ENCODE measurements at places on chromosomes 2 and 18. TPM values are rescaled to one million over a fixed set of nuclear protein-coding genes. Genes with fewer than 3 reads are reported as not detected.

DNA sequence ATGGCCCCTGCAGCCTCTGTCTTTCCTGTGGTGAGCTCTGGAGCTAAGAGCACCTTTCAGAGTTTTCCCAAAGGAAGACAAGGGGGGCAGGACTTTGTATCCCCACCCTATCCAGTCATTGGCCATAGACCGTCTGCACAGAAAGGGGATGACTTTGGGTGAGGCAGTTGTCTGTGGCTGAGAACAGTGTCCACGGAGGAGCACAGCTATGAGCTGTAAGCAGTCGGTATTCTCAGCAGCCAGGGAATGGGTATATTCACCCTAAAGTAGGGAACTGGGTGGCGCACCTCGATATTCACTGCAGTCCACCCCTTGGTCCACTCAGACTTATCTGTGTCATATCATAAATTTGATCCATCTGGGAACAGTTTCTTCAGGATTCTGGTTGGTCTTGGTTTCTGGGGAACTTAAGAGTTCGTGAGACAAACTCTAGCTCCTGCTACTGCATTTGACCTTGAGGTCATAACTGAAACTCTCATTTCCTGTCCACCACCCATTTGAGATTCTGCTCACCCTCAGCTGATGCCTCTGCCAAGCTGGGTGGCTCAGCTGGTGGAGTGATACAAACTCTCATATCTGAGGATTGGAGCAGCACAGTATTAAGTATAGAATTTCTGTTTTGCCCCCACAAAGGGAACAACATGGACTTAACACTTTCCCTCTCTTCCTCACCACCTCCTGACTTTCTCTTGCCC lies 45.2 kb upstream of the SCG2 start:
- no peak for DNase-seq

- DNase-seq: peak; percentile 88
Observed at GRCh38 chr18:74499633-74500032, 3.5 kb downstream of the CNDP2 start.

GRCh38 chr2:222499226-222499625 lies 74.9 kb downstream of the SGPP2 start:
- DNase-seq: no peak

DNA sequence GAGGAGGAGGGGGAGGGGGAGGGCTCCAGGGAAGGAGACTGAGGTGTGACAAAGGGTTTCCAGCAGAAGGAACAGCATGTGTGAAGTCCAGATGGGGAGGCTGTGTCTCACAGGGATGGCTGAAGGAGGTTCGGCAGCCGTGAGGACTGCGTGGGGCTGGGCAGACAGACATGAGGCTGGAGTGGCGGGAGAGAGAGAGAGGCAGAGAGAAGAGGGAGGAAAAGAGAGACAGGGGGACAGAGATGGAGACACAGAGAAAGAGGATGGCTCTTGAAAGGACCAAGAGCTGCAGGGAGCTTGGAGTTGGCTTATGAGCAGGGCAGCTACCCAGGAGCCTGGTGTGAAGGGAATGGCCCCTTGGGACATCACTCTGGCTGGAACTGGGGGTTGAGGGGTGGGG lies 138.9 kb upstream of the ASB18 start:
- no peak for DNase-seq

- no peak for DNase-seq
Observed at GRCh38 chr2:206700156-206700555, 18.0 kb downstream of the DYTN start.

GRCh38 chr2:122032264-122032645 lies 276.8 kb downstream of the TSN start:
- no peak for DNase-seq

GRCh38 chr2:170717991-170718589 lies 3.0 kb downstream of the SP5 start:
- no peak for DNase-seq

GRCh38 chr18:55863391-55863706 lies 275.4 kb upstream of the TCF4 start:
- DNase-seq: no peak

GRCh38 chr2:119852214-119852613 lies 92.5 kb downstream of the PTPN4 start:
- no peak for DNase-seq

- DNase-seq: no peak
Observed at GRCh38 chr2:8264981-8265380, 416.9 kb upstream of the ID2 start.

GRCh38 chr2:206305523-206306245 lies 31.2 kb downstream of the ZDBF2 start:
- DNase-seq: no peak

- no peak for DNase-seq
Observed at GRCh38 chr2:69952336-69953115, 8.9 kb downstream of the ASPRV1 start.

The MYCN gene
- 3.7 TPM for total RNA-seq

DNA sequence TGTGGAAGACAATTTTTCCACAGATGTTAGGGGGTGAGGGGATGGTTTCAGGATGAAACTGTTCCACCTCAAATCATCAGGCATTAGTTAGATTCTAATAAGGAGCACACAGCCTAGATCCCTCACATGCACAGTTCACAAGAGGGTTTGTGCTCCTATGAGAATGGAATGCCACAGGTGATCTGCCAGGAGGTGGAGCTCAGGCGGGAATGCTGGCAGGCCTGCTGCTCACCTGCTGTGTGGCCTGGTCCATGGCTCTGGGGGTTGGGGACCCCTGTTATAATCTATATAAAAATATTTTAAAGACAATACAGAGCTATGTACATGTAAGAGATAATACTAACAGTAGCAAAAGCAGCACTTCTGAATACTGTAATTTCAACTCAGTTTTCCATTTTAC lies 19.2 kb downstream of the CWC22 start:
- DNase-seq: no peak

The SKOR2 gene
- not detected for total RNA-seq

The FSIP2 gene
- 5.8 TPM for total RNA-seq

- DNase-seq: no peak
Observed at GRCh38 chr2:99317161-99317872, 16.3 kb upstream of the LYG1 start.

GRCh38 chr2:230008708-230009066 lies 60.0 kb downstream of the SLC16A14 start:
- DNase-seq: no peak

The HOXD8 gene
- 41.7 TPM for total RNA-seq

The LRP1B gene
- 0.89 TPM for total RNA-seq

- DNase-seq: no peak
Observed at GRCh38 chr2:204900487-204900886, 355.2 kb downstream of the PARD3B start.

GRCh38 chr2:104447831-104448434 lies 406.0 kb upstream of the POU3F3 start:
- no peak for DNase-seq

DNA sequence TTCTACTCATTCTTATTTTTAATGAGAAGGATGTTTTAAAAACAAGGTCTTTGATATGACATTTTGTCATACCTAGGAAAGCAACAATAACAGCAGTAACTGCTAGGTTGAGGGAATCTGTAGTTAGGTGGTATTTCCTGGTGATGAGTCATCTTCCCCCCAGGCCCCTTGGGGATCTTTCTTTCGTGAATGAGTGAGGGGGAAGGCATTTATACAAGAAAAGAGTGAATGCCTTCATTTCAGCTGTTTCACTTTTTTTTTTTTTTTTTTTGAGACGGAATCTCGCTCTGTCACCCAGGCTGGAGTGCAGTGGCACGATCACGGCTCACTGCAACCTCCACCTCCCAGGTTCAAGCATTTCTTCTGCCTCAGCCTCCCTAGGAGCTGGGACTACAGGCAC lies 108.6 kb downstream of the MAP4K4 start:
- no peak for DNase-seq

The GDF7 gene
- total RNA-seq: 11.0 TPM

GRCh38 chr18:23883277-23883790 lies 131.2 kb upstream of the TTC39C start:
- DNase-seq: no peak

GRCh38 chr2:59578349-59578748 lies 975.1 kb downstream of the BCL11A start:
- no peak for DNase-seq

The ENOSF1 gene
- total RNA-seq: 221 TPM

DNA sequence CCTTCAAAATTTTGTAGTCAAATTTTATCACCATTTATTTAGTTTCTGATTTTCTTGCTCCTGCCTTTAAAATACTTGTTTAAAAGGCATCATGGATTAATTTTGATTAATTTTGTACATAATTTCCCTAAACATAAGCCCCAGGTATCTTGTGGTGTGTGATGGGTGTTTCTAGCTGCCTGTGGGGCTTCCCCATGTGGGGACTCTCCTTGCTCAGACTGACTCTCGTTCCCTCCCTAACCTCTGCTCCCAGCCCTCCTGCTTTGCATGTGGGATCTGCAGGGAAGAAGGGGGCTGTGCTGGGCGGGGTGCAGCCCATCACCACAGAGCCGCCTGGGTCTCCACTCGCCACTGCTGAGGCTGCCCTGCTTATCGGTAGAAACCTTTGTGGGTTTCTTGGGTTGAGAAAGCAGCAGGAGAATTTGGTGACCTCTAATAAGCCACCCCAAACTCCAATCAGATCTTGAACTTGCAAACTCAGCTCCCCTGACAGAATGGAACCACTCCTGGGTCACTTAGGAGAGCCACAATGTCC lies 72.5 kb downstream of the MRPS9 start:
- DNase-seq: no peak

The NEU2 gene
- not detected for total RNA-seq

GRCh38 chr18:9716780-9717563 lies 8.9 kb downstream of the RAB31 start:
- DNase-seq: no peak

DNA sequence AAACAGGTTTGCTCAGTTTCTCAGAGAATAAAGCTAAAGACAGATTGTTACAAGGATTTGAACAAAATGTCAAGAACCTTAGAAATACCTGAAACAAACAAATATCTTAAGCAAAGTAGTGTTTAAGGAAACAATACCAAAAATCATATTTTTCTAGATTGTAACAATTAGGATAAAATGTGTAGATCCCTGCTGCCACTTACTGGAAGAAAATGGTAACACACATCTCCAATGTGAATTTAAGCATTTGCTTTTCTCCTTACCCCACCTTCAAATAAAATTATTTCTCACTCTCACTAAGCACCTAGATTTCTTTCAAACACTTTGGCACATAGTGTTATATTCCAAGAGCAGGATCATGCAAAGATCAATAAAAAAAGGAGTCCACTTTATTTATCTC lies 34.9 kb downstream of the SUCLG1 start:
- DNase-seq: no peak

- no peak for DNase-seq
Observed at GRCh38 chr2:171491292-171491691, 31.0 kb upstream of the CYBRD1 start.

DNA sequence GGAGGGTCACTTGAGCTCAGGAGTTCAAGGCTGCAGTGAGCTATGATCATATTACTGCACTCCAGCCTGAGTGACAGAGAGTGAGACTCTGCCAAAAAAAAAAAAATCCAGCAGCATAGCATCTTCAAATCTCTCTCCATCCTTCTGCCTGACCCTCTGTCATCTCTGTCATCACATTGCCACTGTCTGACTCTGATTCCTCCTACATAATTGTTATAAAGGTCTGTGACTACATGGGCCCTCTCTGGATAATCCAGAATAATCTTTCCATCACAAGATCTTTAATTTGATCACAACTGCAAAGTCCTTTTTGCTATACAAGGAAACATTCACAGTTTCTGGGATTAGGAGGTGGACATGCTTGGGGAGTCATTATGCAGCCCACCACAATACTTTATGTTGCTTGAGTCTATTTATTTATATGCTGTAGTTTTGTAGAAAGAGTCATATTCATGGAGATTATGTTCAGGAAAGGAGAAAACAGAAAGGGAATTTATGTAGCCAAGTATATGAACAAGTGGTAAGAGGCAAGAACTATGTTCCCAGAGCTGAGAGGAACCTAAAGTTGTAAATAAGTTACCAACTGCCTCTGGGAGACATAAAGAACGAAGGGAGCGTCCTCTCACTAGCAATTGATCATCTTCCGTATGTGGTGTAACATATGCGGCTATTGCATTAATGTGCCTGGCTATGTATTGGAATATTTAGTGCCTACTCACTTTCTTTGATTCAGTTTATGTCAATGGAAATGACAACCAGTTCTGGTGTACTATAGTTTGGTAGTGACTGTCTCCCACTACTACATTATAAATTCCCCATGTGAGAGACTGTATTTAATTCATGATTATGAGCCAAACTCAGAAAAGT lies 21.5 kb downstream of the RND3 start:
- no peak for DNase-seq

The DLX1 gene
- total RNA-seq: not detected

GRCh38 chr2:133333181-133333580 lies 235.1 kb downstream of the NCKAP5 start:
- DNase-seq: no peak

DNA sequence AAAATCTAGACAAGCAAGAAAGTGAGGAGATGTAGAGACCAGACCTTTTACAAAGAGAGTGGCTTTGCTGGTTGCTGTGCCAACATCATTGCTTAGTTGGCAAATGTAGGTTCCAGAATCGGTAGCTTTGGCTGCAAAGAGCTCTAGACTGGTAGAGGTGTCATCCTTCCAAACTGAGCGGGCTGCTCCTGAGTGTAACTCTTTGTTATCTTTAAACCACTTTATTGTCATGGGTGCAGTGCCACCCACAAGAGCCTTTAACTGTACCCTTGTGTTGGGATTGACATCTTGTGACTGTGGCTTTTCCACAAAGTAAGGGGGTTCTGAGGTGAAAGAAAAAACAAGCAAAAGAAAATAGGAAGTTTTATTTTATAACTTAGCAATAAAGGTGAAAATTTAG lies 77.2 kb downstream of the TTN start:
- no peak for DNase-seq

The TGFA gene
- 17.8 TPM for total RNA-seq

GRCh38 chr2:73290049-73290839 lies 3.1 kb downstream of the EGR4 start:
- no peak for DNase-seq

The UGT1A5 gene
- 21.3 TPM for total RNA-seq

GRCh38 chr18:51009072-51009471 lies 20.9 kb upstream of the SMAD4 start:
- no peak for DNase-seq

DNA sequence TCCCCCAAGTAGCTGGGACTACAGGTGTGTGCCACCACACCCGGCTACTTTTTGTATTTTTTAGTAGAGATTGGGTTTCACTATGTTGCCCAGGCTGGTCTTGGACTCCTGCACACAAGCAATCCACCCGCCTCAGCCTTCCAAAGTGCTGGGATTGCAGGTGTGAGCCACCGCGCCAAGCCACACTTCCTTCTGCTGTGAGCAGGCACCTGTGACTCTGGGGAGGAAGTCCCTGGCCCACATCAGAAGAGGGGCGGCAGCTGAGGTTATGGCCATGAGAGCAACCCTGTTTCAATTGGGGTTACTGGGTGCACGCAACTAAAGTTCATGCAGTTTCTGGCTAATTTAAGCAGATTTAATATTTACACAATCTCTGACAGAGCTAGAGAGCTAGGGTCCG lies 91.0 kb downstream of the PLB1 start:
- no peak for DNase-seq

The SERPINB12 gene
- total RNA-seq: not detected

The CTAGE1 gene
- total RNA-seq: not detected

GRCh38 chr18:27704736-27705361 lies 472.1 kb downstream of the CDH2 start:
- no peak for DNase-seq

- DNase-seq: no peak
Observed at GRCh38 chr2:121804340-121804739, 48.9 kb downstream of the TSN start.

All from ureter (tissue), 1 donor.